Fibroblast of lung (primary cell): ENCODE measurements at places on chromosomes 5 and 9. TPM values are rescaled to one million over a fixed set of nuclear protein-coding genes. Genes with fewer than 3 reads are reported as not detected.

The PPP3R2 gene
- total RNA-seq: not detected in 2 replicates

The SPATA31D4 gene
- not detected in 2 replicates for total RNA-seq

The PKD2L2 gene
- total RNA-seq: 0.26 TPM in 1 of 2 replicates, not detected in the other

The GPR150 gene
- total RNA-seq: under 0.01 and 0.33 TPM in 2 replicates

The DNAI1 gene
- total RNA-seq: not detected in 2 replicates
